ENCODE measurements at places on chromosomes 7 and 10.

DNA sequence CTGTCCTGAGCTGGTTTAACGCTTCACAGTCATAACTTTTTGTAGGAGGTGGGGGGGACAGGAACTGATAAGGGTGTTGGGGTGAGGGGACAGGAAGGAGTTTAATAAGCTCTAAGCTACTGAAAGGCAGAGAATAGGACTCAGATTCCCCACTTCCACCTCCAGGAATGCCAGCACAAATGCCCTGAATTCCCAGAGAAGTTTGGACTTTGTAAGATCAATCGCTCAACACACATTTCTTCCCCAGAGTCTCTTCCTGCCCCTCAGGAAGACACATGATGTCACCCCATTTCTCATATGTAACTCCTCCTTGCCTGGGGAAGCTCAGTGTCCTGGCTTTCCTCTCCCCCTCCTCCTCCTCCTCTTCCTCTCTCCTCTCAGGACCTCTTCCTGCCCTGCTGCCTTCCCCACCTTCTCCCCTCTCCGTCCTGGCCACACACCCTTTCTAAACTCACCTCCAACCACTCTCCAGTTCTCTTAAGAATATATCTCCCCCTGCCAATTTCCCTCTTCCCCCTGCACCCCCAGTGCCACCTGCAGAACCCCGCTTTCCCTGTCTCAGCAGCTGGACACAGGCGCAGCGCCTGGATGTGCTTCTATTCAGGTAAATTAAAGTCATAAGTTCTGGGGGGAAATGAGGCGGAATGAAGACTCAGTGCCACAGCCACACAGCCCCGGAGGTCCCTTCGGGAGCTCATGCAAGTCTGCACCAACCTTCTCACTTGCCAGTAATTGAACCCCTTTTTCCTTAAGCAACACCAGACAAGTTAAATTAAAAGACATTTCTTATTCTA lies 5.3 kb upstream of the LOXL4 start:
- DNase-seq, result no peak

- DNase-seq, result no peak
These were observed 22.5 kb upstream of the BTBD16 start for GRCh38 chr10:122248356-122249302.

- DNase-seq, result no peak
These were observed 11.5 kb upstream of the KLRG2 start for GRCh38 chr7:139494835-139495579.

GRCh38 chr7:28125431-28126409 lies 54.9 kb downstream of the JAZF1 start:
- no peak for DNase-seq

- DNase-seq, result no peak
These were observed 11.9 kb downstream of the CPXM2 start for GRCh38 chr10:123879606-123880257.

- DNase-seq, result no peak
These were observed 24.8 kb upstream of the ZNF800 start for GRCh38 chr7:127417346-127417745.

- no peak for DNase-seq
These were observed 347.5 kb downstream of the DNAJB6 start for GRCh38 chr7:157684157-157684908.

DNA sequence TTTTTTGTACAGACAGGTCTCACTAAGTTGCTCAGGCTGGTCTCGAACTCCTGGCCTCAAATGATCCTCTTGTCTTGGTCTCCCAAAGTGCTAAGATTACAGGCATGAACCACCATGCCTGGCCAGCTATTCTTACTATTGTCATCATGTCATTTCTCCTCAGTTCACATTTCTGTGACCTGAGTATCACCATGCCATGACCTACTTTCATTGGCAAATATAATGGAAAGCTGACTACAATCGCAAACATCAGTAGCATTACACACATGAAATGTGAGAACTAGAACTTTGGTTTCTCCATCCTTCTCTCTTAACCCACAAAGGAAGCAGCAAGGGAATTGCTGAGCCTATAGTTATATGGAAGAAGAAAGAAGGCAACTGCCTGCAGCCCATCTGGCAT lies 26.0 kb upstream of the WIPF3 start:
- DNase-seq, result no peak

- no peak for DNase-seq
These were observed 146.1 kb downstream of the SLC16A9 start for GRCh38 chr10:59563531-59563930.

DNA sequence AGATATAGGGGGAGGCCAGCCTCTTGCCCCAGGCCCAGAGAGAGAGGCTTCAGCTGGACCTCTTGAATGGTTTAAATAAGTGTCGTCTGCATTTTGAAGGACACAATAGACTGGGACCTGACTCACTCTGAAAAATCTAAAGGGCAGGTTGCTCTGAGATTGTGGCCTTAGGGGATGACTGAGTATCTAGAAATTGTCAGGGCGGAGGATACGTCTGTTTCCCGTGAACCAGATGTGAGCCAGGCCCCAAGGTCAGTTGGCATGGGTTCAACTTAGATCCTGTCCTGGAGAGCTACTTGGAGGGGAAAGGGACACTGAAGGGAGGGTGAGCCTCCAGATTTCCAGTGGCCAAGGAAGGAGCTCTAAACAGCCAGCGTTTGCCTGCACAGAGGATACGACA lies 110.2 kb downstream of the CHN2 start:
- no peak for DNase-seq

DNA sequence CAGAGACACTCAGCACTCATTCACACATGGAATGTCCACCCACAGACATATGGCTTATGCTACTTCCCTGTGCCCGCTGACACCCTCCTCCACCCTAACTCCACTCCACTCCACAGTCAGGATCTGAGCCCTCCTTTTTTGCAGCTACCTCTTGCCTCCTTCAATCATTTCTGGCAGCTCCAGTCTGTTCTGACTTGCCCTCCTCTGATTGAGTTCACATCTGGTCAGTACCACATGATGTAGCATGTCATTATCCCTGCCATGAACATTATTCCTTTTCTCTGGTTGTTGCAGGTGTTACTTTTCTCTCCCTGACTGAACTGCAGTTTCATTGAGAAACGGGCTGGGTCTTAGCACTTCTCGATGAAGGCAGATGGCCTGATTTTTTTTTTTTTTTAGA lies 130.1 kb upstream of the EGR2 start:
- no peak for DNase-seq

GRCh38 chr10:132748545-132749370 lies 37.2 kb downstream of the NKX6-2 start:
- DNase-seq, result no peak

GRCh38 chr7:103124429-103124979 lies 24.4 kb downstream of the NAPEPLD start:
- DNase-seq, result no peak

DNA sequence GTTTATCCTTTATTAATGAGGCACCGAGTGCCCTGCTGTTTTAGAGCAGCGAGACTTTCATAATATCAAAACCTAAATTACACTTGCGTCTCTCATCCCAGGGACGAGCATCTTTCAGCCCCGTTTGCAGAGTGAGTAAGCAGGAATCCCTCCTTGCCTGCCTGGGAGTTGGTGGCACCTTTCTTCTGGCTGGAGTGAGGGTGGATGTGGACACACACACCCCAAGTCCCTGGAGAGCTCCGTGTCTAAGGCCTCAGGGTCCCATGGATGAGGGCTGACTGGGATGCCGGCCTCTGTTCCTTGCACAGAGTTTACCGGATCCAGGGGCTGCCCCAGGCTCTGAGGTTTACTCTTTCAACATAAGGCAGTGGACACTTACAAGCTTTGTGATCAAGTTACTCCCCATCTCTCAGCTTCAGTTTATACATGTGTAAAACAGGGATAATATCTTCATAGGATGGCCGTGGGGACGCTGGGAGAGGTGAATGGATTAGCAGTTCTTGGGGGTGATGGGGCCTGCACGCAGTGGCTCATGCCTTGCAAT lies 24.5 kb downstream of the POLL start:
- peak; percentile 10 for DNase-seq

DNA sequence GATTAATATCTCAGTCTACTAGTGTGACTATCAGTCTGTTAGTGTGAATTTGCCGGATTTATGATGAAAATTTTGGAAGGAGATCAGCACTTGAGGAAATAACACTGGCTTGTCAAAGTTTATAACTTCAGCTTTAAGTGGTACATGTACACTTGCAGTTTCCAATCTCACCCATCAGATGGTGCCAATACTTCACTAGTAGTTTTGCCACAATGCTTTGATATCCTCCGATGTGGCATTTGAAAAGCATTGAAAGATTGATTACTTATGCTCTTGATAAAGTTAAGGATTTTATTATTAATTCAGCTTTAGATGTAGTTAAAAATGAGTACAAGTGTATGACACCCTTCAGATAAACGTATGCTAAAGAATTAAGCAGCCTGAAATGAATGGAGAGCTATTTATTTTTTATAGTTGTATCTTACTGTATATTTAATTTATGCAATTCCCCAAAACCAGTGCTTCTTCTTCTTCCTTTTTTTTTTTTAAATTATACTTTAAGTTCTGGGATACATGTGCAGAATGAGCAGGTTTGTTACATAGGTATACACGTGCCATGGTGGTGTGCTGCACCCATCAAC lies 98.2 kb downstream of the ANLN start:
- DNase-seq, result no peak

- no peak for DNase-seq
These were observed 185.0 kb downstream of the PDE1C start for GRCh38 chr7:31885171-31885570.

GRCh38 chr10:10847387-10847786 lies 170.3 kb upstream of the CELF2 start:
- DNase-seq, result no peak

DNA sequence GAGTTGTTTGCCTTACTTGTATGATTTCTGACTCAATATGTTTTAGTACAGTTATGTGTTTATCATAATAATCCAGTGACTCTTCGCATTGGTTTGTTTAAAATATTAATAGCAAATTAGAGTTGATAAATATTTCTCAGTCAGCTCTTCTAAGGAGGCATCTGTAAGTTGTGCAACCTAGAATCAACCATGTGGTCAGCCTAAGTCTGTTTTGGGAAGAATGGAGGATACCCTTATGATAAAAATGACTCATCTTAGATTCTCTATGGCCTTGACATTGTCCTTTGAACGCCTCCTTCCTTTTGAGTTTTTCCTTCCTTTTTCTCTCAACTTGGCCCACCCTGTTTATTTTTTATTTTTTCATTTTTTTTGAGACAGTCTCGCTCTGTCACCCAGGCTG lies 18.8 kb downstream of the DNAJC9 start:
- DNase-seq, result no peak

DNA sequence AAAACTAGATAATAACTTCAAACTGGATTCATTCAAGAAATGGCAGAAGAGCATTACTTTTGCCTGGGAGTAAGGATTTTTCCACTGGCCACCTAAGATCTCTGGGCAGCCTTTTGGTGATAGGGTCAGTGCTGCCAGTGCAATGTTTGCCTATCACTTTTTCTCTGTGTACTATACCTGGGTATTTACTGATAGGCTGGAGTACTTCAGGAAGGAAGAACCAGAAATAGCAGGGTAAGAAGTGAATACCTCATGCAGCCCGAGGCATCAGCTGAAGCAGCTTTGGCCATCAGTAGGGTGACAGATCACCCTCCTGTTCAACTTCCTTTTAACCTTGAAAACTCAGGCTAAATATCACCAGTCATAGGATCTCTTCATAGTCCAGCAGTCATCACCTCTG lies 5.5 kb upstream of the PAPSS2 start:
- no peak for DNase-seq

- DNase-seq, result no peak
These were observed 18.4 kb downstream of the CREB3L2 start for GRCh38 chr7:137983323-137984008.

- DNase-seq, result no peak
These were observed 34.6 kb upstream of the HECW1 start for GRCh38 chr7:43077732-43078391.

DNA sequence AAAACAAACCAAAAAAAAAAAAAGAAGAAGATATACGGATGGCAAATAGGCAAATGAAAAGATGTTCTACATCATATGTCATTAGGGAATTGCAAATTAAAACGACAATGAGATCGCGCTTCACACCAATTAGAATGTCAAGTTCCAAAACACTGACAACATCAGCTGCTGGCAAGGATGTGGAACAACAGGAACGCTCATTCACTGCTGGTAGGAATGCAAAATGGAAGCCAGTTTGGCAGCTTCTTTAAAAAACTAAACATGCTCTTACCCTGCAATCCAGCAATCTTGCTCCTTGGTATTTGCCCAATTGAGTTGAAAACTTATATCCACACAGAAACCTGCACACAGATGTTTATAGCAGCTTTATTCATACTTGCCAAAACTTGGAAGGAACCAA lies 34.8 kb downstream of the CALML5 start:
- no peak for DNase-seq

- no peak for DNase-seq
These were observed 3.6 kb upstream of the SEMA3C start for GRCh38 chr7:80922253-80923049.

DNA sequence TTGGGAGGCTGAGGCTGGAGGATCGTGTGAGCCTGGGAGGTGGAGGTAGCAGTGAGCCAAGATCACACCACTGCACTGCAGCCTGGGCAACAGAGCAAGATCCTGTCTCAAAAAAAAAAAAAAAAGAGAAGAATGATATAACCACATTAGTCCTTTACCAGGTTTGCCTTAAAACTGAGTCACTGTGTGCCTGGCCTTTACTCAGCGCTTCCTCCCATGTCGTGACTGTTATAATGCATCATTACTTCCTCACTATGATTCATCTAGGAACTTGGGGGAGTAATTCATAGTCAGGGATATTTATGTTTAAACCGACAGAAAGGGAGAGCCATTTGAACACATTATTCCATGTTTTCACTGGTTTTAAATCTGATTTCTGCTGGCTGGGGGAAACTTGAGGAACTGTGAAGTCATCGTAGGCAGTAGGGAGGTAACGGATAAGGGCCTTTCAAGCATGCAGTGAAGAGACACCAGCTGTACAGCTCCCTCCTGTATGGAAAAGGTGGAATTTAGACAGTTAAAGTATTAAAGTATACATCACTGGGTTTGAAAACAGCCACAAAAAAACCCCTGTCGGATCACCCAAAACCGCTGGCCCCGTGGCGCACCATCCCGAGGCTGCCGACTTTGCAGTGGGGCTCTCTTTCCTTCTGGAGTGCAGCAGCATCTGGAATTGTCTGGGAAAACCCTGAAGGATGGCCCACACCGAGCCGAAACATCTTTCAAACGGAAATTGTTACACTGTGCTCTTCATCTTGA lies 119.8 kb downstream of the NKX6-2 start:
- DNase-seq, result no peak

DNA sequence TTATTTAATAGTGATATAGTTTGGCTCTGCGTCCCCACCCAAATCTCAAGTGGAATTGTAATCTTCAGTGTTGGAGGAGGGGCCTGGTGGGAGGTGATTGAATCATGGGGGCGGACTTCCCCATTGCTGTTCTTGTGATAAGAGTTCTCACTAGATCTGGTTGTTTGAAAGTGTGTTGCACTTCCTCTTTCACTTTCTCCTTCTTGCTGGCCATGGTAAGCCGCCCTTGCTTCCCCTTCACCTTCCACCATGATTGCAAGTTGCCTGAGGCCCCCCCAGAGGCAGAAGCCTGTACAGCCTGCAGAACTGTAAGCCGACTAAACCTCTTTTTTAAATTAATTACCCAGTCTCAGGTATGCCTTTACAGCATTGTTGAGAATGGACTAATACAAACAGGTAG lies 101.4 kb downstream of the MTPAP start:
- no peak for DNase-seq

Measured in omental fat pad (tissue), 4 donors.